Type B pancreatic cell (in vitro differentiated cells): ENCODE measurements at places on chromosomes 1 and 21. TPM values are rescaled to one million over a fixed set of nuclear protein-coding genes. Genes with fewer than 3 reads are reported as not detected.

DNA sequence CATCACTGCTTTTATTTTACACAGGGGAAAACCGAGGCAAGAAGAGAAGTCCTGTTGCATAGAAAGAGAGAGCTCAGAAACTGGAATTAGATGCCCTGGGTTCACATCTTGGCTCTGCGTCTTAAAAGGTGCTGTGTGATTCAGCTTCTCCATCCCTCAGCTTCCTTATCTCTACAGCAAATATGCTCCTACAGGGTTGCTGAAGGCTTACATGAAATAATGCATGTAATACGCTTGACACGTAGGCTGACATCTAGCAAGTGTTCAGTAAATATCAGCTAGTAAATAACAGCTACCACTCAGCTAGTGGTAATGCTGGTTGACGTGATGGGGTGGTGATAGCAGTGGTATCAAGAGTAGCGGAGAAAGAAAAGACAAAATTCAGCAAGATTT lies 77.1 kb upstream of the CD55 start:
- DNase-seq: no peak

The TSPAN2 gene
- total RNA-seq: 29.6 and 32.4 TPM in 2 replicates

DNA sequence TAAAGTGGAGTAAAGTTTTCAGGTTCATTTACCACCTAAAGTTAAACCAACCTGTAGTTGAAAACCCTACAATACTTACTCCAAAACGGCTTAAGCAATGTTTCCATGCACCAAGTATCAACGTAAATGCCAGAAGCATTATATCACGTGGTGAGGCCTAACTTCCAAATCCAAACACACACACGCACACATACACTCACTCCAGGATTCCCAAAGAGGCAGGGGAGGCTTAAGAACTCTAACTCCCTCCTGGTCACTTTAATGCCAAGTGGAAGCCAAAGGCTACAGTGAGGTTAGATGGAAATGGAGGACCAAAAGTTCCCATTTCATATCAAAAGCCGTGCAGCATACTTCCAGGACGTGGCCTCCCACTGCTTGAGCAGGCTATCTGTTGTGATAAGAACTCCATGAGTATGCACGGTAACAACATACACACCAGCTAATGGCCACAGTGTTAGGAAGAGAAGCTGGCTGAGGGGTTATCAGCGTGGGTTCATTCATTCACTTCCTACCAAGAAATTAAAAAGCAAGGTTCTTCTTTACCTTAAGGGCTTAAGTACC lies 224.1 kb downstream of the SLC45A1 start:
- no peak for DNase-seq

DNA sequence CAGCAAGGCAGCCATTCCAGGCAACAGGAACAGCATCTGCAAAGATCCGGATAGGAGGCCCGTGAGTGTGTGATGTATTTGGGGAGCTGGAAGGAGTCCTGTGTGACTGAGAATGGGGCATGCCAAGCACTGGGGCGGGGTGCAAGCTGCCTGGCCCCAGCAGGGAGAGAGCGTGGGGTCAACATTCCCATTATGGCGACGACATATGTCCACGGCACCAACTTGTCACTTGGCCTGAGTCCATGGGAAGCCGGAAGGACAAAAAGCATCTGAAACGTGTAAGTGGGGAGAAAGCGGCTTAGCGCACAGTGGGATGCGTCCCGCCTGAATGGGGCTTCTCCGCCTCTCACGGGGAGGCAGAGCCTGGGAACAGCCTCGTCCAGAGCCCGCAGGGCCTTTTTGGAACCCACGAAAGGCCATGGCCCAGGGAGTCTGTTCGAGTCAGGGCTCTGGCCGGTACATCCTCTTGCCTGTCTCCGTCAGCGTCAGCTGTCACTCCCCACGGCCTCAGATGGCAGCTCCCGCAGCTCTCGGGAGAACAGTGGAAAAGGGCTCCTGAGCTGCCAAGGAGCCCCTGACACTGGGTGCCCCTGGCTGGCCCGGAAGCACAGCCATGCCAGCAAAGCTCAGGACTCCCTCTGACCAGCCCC lies 12.4 kb downstream of the EPHB2 start:
- no peak for DNase-seq

DNA sequence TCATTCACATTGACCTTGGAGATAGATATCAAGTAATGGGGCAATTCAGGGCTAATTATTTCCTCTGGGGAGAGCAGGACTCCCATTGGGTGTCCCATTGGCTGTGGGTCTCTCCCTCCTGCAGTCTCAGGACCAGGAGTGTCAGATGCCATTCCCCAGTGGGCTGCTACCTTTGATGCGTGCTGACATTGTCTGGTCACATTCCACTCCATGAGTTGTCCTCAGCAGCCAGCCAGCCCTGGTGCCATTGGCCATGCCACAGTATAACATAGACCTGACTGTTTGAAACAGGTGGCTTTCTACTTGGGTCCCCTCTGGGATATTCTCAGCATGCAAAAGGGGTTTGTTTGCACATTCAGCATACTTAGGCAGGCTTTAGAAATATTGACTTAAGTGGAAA lies 118.5 kb downstream of the MRPS6 start:
- no peak for DNase-seq

DNA sequence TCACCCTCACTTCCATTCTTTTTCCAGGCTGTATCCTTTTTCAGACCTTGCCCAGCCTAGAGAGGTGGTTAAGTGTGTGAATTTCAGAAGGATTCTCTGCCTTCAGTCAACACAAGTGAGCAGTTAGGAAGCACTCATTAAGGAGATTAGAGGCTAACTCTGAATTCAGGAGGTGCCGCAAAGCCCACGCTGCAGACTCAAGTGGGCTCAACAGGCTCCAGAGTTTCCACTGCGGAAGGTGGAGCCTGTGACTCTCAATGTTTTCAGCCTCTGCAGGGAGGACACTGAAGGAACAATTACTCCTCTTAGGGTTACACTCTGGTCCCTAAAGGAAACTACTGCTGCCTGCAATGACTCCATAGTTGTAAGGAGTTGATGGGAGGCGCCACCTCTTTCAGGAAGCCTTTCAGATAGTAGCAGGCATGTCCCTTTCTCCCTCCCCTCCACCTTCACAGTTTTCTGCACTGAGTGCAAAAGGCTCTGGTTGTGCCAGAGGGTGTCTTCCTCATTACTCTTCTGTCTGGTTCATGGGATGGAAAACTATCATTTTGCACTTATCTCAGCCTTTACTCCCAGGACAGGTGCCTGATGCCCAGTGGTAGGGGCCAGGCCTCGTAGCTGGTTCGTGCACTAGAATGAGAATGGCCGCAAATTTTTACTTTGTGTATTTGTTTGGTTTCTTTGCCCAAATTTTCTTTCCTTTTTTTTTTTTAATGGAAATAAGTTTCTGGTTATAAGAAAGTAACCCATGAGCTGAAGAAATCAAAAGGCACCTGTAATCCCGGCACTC lies 55.2 kb upstream of the SELENON start:
- no peak for DNase-seq

The PDC gene
- total RNA-seq: not detected in 2 replicates

GRCh38 chr1:110945626-110946025 lies 18.1 kb downstream of the LRIF1 start:
- no peak for DNase-seq

- no peak for DNase-seq
Observed at GRCh38 chr1:223083831-223084230, 59.2 kb downstream of the TLR5 start.

- no peak for DNase-seq
Observed at GRCh38 chr1:60510162-60510561, 436.6 kb upstream of the C1orf87 start.

- DNase-seq: no peak
Observed at GRCh38 chr1:109687641-109688499, at the start of gene GSTM1. Gene GSTM1, plus strand, starts transcription at chr1:109687817. Its CDS starts 57 bp downstream, at chr1:109687874.

The BCAN gene
- 12.6 TPM in 1 of 2 replicates, not detected in the other for total RNA-seq

GRCh38 chr21:29238053-29238966 lies 60.4 kb upstream of the BACH1 start:
- no peak for DNase-seq

DNA sequence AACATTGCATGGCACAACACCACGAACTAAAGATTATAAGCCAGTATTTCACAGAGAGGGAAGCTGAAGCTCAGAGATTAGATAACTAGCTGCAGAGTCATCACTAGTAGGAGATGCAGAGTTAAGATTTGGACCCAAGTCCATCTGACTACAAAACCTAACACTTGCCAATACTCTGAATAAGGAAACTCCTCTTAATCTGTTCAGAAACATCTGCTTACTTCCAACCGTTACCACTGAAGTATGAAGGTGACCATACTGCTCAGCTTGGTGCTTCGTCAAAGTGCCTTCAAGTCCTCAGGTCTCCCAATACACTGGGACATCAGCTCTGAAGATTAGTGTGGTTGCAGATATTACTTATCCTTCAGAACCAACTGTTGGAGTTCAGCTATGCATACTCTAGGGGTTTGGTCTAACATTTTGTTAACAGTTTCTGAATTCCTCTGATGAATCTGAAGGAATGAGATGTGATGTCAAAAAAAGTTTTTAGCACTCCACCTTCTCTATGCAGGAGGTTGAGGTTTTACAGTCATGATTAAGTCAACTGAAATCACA lies 179.6 kb downstream of the TPR start:
- no peak for DNase-seq

DNA sequence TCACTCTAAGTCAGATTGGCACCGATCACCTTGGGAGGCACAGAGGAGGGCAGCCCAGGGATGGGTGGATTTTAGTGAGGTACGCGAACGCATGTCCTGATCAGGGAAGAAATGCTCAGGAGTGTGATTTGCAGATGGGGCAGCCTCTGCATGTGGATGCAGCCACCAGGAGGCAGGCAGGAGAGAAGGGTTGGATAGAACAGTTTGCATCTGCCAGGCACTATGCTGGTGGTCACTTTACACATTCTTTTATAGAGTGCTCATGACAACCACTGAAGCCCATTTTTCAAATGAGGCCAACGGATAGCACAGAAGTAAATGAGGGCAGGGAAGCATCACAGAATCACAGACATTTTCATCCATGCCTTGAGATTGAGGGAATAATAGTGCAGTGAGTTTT lies 5.7 kb downstream of the LAMB3 start:
- DNase-seq: no peak

The RGS1 gene
- 1.1 and 1.2 TPM in 2 replicates for total RNA-seq

GRCh38 chr1:185377831-185378230 lies 60.8 kb upstream of the IVNS1ABP start:
- DNase-seq: no peak

- DNase-seq: no peak
Observed at GRCh38 chr1:233513431-233513830, 100.5 kb upstream of the KCNK1 start.

DNA sequence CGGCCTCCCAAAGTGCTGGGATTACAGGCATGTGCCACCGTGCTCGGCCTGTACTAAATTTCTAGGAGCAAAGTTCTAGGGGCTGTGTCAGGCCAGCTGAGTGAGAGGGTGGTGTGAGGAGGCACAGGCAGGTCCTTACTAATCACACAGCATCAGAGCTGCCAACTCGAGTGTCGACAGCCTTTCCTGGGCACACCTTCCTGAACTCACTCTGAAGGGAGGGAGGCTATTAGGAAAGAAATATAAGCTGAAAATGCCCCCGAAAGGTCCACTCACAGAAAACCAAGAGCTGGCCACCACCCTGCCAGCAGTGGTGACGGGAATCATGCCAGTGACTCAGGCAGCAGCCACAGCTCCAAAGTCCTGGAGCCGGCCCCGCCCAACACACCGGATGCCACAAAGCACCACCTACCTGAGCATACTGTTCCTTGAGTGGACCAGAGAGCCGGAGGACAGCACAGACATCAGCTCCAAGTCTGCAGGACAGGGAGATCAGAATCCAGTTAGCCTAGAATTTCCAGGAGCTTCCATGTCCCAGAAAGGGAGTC lies 4.5 kb downstream of the PMVK start:
- DNase-seq: no peak

DNA sequence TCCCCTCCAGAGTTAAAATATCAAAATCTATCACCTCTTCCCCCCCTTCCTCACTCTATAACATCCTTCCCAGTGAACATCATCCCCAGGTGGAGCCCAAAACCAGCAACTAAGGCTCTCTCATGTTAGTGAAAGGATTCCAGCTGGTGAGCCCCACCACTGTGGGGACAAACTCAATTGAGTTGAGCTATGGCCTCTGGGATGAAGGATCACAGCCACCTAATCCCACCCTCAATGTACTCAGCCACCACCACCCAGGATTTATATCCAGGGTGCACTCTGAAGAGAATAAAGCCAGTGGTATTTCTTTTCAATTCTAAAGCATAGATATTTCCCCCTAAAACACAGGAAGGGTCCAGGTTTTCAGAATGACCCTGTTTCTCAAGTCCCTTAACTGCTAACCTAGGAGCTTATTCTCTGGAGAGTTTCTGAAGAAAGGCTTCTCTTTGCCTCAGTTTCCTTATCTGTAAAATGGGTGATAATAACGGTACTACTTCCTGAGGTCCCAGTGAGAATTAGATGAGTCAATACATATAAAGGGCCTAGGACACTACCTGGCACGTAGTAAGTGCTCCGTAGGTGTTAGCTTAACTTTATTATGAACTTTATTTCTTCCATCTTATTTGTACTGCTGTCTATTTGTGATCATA lies 15.6 kb upstream of the BOLA1 start:
- peak; percentile 16 for DNase-seq

- DNase-seq: no peak
Observed at GRCh38 chr1:161182214-161182613, 4.9 kb upstream of the B4GALT3 start.

The TMCO1 gene
- 95.0 and 109 TPM in 2 replicates for total RNA-seq

- no peak for DNase-seq
Observed at GRCh38 chr1:8077120-8077573, 51.0 kb upstream of the ERRFI1 start.

GRCh38 chr1:41666981-41667631 lies 182.6 kb upstream of the EDN2 start:
- DNase-seq: no peak

DNA sequence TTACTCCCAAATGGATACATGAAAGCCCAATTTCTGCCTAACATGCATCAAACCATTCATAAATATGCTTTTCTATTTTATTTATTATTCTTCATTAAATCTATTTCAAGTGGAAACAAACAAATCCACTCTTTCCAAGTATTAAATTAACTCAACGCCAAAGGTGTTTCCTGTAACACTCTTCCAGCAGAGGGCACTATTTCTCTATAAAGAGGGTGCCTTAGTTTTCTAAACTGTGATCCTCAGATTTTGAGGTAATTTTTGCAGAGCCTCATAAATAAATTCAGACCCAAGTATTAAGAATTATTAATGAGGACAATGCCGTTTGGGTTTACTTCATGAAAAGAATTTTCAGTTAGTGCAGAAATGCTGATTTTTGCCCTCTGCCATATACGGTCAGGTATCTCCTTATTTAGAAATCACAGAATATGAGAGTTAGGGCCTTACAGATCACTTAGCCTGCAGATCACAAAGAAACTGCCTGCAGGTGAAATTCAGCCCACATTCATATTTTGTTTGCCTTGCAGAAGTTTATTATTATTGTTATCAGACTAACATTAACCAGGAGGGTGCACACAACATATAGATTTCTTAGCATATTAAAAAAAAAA lies 40.1 kb upstream of the MYSM1 start:
- DNase-seq: no peak

- no peak for DNase-seq
Observed at GRCh38 chr1:185479796-185480195, 162.8 kb upstream of the IVNS1ABP start.

The CZIB gene
- total RNA-seq: 36.2 and 72.7 TPM in 2 replicates
